ENCODE measurements at places on chromosomes 12 and 14.

DNA sequence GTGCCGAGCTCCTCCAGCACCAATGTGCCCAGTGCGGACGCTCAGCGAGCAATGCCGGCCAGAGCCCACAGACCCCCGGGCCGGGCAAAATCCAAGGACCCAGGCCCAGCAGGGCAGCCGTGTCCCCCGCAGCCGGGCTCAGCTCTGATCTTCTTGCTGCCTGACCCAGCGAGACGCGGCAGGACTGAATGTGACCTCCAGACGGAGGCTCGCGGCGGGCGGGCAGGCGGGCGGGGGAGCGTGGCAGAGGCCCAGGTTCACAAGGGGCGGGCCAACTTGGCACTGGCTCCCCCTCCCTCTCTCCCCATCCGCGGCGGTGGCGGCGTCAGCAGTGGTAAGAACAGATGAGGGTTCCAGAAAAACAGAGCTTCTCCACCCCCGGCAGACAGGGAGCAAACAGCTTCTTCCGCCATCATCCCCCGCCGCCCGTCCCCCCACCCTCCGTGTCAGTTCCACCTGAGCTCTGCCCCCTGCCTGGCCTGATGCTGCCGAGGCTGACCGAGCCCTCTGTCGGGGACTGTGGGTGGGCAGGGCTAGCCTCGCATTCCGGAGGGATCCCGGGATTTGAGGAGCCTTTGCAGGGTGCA lies 94.3 kb downstream of the RFLNA start:
- DNase-seq: no peak

GRCh38 chr14:88323523-88324199 lies 592 bp upstream of the KCNK10 start:
- DNase-seq: no peak

GRCh38 chr14:100654814-100655740 lies 67.9 kb upstream of the BEGAIN start:
- DNase-seq: no peak

DNA sequence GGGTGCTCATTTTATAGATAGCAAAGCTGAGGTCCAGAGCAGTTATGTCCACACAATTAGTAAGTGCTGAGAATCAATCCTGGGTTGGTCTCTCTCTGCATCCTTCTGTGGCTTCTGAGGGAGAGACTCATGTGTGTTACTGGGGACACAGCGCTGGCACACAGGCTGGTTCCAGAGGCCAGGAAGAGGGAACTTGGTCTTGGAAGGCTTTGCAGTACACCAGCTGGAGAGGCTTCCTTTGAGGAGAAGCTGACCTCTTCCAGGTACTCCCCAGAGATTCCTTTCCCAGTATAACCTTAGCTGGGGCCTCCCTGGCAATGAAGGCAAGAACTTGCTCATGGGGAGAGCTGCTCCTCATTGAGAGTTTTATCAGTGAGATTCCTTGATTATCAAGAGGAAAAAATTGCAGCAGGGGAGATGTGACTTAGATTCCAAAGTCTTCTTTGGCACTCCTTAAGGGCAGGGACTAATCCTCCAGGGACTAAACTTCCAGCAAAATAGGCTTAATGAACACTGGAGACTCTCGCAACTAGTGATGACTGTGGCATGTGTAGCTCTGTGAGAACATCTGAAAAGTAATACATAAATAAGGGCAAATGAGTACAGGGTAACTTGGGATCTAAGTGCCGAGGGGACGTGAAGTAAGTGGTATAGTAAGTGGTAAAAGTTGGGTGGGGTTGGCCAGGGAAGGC lies 13.9 kb upstream of the KRT80 start:
- DNase-seq: no peak

DNA sequence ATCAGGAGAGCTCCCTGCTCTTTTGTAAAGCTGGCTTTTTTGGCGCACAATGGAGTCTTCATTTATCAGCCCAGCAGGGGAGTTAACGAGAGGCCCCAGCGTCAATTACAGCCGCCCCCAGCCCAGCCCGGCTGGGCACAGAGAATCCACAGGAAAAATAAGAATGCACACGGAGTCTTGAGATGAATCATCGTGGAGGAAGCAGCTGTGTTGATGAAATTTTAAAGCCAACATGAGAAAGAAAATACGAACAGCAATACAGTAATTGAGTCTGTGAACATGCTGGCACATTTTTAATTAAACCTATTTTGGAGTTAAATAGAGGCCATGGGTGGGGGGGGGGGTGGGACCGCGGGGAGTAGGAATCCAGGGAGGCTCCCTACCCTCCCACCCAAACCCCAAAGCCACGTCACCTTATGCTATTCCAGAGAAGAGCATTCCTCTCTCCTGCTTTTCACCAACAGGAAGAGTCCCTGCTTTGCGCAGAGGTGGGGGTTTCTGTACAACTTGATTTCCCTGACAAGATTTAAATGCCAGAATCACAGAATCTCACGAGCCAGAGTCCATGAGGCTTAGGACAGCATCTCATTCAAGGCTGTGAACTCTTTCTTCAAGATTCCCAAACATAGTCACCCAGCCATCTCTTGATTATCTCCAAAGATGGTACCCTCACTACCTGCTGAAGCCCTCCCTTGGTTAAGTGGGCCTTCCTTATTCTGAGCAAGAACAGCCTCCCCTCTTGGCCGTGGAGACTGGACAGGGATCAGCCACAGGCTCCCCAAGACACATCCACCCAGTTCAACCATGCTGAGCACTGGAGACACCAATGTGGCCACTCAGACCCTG lies 50.3 kb downstream of the CCNK start:
- no peak for DNase-seq

GRCh38 chr12:10708862-10709261 lies 14.3 kb downstream of the YBX3 start:
- DNase-seq: no peak

DNA sequence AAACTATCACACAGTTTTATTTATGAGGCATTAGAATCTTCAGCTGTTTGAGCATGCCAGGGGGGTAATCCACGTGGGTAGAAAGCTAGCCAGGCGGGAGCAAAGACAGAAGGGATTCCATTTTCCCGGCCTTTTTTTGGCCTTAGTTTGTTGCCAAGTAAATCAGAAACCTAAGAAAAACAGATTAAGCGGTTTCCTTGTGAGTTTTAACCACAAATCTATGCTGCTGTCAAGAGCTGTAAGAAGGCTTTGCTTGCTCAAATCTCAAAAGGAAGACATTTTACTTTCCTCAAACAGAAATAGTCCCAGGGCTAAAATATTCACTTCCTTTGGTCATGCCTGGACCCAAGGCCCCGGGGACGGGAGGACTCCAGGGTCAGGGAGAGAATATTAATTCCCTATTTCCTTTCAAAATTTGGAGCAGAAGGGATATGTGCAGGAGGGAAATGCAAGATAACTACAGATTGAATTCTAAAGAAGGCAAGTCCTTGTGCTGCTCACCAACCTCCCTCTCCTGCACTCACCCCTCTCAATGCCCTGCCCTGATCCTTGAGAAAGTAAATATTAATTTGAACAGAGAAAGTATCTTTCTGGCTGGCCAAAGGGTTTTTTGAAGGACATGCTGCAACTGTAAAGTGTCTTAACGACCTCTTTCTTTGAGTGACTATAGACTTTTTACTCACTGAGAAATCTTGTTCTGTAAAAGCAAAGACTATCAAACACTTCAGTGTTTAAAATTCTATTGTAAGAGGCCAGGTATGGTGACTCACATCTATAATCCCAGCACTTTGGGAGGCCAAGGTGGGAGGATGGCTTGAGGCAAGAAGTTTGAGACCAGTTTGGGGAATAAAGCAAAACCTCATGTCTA lies 75.7 kb downstream of the HSD17B6 start:
- no peak for DNase-seq

DNA sequence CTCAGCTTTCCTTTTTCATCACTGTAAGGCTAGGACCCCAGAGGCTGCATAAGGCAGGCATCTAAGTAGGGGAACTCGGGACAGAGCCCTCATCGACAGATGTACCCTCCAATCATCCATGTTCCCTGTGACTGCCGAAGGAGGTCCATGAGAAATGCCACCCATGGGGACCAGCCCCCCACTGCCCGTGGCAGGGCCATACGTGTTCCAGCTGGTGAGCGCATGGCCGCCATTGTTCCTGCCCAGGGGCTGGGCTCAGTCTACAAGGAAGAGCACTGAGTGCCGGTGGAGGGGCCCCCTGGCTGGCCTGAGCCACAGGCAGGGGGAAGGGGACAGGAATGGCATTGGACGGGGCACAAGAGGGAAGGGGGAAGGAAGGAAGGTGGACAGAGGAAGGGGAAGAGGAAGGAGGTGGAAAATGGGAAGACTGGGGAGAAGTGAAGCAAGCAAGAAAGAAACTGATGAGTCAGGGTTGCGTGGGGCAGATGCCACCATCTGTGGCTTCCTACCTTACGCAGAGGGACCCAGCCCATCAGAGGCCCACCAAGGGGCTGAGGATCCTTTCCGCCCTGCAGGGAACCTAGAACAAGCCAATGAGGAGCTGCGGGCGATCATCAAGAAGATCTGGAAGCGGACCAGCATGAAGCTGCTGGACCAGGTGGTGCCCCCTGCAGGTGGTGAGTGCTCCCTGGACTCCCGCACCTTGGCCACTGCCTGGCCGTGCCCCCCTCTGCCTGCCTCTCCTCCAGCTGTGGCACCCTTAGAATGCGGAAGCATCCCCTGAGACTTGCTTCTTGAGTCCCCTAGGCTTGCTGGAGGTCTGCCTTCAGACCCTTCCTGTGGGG lies 120.6 kb upstream of the FKBP4 start:
- no peak for DNase-seq

DNA sequence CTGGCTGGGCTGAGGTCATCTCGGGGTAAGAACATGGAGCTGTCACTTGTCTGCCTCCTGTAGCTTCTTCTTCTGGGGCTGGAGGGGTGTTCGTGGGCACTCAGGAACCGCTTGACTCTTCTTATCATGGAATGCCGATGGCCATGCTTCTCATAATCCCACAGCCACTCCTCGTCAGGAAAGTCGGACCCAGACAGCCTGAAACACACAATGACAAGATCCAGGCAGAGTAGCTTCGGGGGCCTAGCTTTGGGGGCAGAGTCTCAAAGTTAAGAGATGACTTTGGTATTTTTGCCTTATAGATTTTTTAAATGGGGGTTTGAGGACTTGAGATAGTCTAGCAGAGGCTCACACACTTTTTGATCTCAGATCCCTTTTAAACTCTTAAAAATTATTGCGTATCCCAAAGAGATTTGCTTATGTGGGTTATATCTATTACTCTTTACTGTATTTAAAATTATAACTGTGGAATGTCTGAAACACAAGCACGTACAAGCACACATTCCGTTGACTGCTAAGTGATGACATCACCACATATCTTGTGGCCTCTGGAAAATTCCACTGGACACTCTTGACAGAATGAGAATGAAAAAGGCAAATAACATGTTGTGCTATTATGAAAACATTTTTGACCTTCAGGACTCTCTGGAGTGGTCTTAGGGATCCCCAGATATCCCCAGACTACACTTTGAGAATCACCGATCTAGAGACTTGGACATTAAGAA lies 43.3 kb downstream of the BEST3 start:
- peak; percentile 84 for DNase-seq

- no peak for DNase-seq
These were observed 32.5 kb upstream of the COL2A1 start for GRCh38 chr12:48036818-48037217.

GRCh38 chr12:106138633-106139421 lies at the start of gene NUAK1:
Gene NUAK1, minus strand, starts transcription at chr12:106138954. Its CDS starts 301 bp downstream, at chr12:106138653.
- no peak for DNase-seq

GRCh38 chr14:33938131-33938949 lies 12.5 kb downstream of the EGLN3 start:
- no peak for DNase-seq

DNA sequence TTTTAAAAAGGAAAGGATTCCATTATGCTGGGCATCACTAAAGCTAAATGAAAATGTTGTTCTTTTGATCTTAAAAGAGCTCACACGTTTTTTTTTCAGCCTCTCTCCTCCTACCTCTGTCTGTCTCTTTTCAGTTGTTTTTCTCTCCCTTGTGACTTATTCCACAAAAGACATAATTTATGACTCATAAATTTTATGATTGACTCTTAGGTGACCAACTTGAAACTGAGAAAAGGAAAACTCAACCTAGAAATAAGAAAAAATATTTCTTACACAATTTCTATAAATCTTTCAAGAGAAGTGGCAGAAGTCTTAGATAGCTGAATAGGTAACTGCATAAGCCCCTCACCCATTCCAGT lies 227.7 kb upstream of the DDHD1 start:
- DNase-seq: no peak

- DNase-seq: no peak
These were observed 20.9 kb downstream of the ISCA2 start for GRCh38 chr14:74514471-74514941.

GRCh38 chr12:102948941-102949352 lies 8.5 kb upstream of the ASCL1 start:
- DNase-seq: peak; percentile 11

DNA sequence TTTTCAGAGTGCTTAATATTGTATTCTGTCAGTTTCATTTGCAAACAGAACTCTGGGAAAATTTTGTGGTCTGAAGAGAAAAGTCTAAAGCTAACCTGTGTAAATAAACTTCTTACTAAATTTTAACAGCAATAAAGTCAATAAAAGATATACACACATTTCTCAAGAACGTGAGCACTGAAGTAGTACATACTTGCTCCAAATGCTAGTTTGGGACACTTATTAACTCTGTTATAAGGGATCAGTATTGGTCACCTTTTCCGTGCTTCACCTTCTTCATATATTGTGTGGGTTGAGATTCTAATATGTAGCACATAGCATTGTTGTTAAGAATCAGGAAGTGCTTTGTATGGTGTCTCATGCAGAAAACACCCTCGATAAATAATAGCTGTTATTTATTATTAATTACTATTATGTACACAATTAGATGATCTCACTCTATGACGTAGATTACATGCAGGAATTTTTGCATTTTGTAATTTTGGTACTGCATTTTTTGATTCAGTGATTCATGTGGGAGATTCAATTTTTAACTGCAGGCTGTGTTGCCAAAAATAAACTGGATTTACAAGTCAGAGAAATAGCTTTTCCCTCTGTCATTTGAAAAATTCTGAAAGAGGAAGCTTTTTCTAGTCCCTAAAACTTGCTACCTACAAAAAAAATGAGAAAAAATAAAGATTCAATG lies 300.9 kb downstream of the ACSS3 start:
- DNase-seq: no peak

- DNase-seq: peak; percentile 45
These were observed 91.8 kb upstream of the ARID2 start for GRCh38 chr12:45637706-45638105.

Measured in HS-27A (cell line).